ENCODE measurements at places on chromosomes 3 and 15.

GRCh38 chr15:70503073-70503745, 260.1 kb downstream of the UACA start:
- no peak for DNase-seq

- no peak for DNase-seq
These were observed 25.8 kb downstream of the VGLL3 start for GRCh38 chr3:86965166-86965565.

GRCh38 chr3:73653877-73654276, 29.1 kb upstream of the PDZRN3 start:
- DNase-seq = no peak

DNA sequence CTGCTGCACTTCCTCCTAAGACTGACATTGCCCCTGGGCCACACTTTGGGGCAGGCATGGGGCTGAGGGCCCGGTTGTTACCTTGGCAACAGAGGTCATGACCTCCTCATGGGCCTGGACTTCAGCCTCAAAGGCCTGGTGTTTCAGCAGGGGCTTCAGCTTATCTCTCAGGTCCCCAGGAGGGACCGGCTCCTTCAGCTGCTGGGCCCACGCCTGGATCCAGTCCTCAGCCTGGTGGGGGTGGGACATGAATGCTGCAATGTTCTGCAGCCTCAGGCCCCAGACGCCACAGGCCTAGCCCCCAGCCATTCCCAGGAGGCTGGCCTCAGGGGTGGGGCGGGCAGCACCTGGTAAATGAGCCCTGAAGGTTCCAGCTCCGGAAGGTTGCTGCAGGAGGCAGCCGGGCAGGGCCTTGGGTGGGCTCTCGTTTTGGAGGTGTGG, 27.6 kb downstream of the SPTBN5 start:
- no peak for DNase-seq

DNA sequence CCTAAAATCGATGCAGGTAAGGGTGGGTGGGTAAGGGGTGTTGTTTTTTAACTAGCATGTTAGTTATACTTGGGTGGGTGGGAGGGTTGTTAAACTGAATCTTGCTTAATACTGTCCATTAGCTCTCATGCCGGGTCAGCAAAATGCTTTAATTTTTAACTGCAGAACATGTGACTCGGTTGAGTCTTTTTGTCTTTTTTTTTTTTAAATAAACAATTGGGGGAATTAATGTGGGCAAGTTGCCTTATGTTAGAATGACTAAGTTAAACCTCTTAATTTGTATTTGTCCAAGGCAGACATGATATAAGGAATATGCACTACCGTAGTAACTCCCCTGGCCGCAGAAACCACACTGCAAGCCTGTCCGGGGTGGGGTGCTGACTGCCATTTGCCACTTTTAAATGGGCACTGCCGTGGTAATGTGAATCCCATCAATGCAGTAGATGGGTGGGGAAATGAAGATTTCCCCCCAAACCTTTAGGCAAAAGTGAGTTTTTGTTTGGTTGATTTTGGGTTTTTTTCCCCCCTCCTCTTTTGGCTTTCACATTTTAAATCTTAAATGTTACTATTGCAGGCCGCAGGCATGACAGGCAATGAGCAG, 54.3 kb upstream of the CCR4 start:
- DNase-seq = no peak

- no peak for DNase-seq
These were observed 27.3 kb upstream of the TRAK1 start for GRCh38 chr3:42063888-42064287.

- DNase-seq = no peak
These were observed 20.1 kb downstream of the EID1 start for GRCh38 chr15:48898032-48898431.

DNA sequence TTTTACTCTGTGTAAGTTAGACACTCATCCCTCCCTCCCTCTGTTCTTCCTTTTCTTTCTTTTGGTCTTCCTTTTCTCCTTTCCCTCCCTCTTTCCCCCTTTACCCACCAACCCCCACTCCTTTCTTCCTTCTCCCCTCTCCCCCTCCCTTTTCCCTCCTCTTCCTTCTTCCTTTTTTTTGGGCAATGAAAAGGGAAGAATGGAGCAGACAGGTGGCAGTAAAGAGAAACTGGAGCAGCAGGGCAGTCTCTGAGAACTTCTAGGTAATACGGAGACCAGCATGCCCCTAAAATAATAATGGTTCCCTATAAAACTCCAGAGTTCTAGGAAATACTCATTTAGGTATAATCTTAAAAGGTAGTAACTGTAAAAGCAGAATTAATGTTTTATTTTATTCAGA, 11.4 kb upstream of the GPR171 start:
- no peak for DNase-seq

GRCh38 chr15:76190070-76190564, 121.2 kb downstream of the ETFA start:
- no peak for DNase-seq

GRCh38 chr15:62964251-62964650, 78.3 kb upstream of the TPM1 start:
- DNase-seq = no peak

GRCh38 chr3:187131981-187132380, 7.3 kb downstream of the RPL39L start:
- no peak for DNase-seq

DNA sequence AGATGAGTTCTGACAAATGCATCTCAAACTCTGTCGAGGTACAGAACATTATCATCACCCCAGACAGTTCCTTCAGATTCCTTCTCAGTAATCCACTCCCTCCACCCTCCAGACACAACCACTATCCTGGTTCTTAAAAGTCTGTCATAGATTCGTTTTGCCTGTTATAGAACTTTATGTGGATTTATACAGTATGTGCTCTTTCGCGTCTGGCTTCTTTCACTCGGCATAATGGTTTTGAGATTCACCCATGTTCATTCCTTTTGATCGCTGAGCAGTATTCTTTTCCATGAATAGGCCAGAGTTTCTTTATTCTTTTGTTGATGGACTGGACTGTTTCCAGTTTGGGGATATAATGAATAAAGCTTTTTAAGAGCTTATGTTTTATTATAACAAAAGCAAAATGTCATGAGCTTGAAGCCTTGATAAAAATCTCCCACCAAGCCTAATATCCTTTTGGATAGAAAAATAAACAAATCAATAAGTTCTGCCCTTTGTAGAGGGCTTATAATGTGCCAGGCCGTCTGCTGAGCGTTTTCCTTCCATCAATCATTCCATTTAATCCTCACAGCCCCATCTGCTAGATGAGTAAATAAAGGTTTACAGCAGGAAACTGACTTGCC, 21.3 kb upstream of the RFTN1 start:
- DNase-seq = no peak

DNA sequence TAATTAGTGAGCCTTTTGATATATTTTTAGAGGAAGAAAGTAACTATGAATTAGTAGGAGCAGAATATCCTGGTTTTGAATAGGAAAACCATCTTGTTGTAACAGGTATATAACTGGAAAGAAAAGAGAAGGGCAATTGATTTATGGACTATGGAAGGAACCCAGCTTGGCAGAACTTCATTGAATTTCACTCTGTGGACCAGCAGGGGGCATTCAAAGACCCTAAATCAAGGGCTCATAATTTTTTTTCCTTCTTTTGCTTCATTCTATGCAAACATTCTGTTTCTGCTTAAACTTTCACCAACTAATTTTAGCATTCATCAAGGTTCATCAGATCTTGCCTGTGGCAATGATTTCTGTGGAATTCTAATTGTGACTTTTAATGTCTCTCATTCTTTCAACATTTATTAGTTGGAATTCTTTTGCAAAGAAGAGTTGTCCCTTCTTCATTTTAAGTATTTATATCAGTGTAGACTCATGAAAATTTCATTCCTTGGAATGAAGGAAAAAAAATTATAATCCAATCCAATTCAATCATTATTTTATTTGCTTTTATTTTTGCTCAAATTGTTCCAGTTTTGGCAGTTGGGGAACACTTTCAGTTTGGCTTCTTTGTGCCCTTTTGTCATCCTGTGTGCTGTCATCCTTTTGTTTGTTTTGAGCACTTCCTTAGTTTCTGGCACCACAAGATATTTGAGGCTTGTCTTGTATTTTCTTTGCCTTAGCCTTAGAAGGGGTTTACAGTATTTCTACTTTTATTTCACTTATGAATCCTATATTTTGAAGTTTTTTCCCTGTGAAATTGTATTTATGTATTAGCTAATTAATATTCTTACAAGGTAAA, 30.4 kb downstream of the NXPE3 start:
- DNase-seq = peak; percentile 32

DNA sequence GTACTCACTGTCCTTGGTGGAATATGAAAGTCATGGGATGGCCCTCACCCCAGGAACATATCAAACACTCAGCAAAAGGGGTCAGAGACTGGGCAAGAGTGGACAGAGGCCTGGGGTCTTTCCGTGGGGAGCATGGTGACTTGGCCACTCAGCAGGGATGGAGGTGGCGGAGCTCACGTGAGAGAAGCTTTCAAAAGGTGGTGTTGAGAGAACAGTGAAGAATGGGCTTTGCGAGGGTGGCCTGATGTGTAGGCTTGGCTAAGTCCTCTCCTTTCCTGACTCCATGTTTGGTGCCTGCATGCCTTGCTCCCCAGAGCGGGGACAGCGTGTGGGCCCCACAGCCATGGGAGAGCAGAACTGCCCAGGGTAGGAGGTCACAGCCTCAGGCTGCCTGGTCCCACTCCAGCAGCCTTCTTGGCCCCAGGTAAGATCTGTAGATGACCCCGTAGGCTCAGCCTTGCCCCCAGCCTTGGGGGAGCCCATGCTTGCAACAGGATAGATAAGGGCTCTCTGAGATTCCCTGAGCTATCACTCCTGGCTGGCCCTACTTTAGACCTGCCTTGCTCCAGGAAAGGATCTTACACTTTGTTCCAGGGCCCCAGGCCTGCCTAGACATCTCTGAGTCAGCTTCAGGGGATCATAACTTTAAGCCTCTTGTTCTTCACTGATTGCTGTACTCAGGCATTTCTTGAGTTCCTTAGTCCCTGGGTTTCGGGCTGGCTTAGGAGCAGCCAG, 17.0 kb downstream of the RPLP1 start:
- no peak for DNase-seq

DNA sequence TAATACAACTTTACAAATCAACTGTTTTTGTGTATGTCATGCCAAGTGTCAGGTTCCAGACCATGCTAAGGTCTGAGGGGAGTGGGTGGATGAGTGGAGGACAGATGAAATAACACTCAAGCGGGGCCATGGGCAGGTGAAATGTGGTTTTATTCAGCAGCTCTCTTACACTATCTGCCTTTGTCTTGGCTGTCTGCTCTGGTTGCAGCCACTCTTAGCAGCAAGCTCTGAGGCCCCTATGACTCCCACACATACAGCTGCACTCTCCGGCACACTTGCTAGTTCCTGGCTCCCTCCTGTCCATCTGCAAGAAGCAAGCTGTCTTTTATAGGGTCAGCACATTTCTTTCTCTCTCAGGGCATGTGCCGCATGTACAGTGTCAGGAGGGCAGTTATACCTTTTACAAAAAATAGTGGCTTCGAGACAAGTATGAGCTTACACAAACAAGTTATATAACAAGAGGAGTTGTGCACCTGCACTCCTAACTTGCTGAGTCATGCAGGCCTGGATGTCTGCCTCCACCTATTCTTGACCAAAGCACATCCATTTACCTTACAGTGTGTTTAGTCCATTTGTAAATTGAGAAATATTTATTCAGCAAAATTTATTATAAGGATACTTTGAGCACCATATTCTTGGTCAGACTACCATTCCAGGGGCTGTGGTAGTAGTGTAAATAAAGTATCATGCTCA, 683.7 kb upstream of the CBLB start:
- no peak for DNase-seq
